Epithelial cell of prostate (primary cell): ENCODE measurements at places on chromosomes 2 and 18.
A peak's percentile ranks its signal among the peaks of the same experiment; 100 is the strongest.

DNA sequence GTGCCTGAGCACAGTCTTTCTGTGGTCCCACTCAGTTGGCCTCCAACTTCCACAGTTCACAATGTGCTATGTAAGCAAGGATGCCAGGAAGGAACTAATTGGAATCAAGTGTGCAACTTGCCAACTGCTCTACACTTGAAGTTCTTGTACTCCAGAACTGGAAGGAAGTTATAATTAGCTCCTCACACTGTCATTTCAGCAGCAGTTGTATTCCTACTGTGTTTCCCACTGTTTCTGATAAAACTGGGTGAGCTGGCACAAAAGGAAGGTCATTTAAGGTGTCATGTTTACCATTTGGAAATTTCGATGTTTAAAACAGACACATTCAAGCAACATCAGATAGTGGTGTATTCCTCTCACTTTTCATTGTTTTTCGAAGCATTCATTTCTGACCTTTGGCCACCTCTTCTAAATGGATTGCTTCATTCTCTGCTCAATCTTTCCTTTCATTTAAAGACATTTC is 84.2 kb downstream of the ANTXR1 start:
- DNase-seq: no peak

DNA sequence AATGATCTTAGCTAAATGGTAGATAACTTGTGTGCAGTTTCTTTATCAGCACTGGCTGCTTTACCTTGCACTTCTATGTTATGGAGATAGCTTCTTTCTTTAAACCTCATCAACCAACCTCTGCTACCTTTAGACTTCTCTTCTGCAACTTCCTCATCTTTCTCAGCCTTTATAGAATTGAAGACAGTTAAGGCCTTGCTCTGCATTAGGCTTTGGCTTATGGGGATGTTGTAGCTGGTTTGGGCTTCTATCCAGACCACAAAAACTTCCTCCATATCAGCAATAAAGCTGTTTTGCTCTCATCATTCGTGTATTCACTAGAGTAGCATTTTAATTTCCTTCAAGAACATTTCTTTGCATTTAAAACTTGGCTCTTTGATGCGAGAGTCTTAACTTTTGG is 123.7 kb downstream of the PIK3C3 start:
- no peak for DNase-seq

- no peak for DNase-seq
These were observed 36.8 kb downstream of the ADAM23 start for GRCh38 chr2:206480161-206480560.

- DNase-seq: no peak
These were observed 10.0 kb downstream of the MRPL33 start for GRCh38 chr2:27781496-27781895.

GRCh38 chr18:3544537-3544936 is 94.6 kb downstream of the TGIF1 start:
- no peak for DNase-seq

DNA sequence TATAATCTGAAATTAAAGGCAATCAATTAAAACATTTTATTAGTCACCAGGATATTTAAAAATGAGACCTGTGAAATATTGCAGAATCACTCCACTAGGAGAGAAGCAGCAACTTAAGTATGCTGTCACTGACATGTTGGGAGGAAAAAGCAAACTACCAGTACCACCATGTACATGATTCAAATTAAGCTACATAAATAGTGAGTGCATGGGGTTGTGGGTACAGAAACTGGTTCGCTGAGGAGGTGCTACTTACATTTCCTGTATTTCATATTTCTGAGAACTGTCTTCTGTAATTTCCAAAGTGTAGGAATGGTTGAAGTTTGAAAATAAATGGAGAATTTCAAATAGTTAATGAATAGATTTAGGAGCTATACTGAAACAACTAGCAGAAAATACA is 7.9 kb upstream of the NR4A2 start:
- DNase-seq: no peak

- no peak for DNase-seq
These were observed 11.1 kb downstream of the SCN3A start for GRCh38 chr2:165192729-165193128.

DNA sequence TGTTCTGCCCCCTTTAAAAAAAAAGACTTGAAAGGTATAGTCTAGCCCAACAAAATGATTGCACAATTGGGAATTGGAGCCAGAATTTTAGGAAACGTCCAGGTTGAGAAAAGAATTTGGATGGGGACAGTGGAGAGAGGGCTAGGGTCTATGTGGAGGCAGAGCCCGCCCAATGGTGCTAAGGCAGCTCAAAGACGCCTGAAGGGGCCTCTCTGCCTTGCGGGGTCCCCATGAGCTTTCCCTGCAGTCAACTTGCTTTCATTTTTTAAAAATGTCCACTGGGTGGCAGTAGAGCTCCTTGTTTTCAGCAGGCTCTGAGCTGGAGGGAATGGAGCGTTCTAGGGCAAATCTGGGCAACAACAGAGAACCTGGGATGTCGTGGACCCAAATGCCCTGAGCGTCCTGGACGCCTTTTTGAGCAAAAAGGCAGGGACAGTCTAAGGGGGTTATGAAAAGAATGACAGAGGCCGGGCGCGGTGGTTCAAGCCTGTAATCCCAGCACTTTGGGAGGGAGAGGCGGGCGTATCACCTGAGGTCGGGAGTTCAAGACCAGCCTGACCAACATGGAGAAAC is 40.2 kb upstream of the ITM2C start:
- DNase-seq: peak; percentile 10

GRCh38 chr2:142872882-142873724 is 4.4 kb upstream of the KYNU start:
- peak; percentile 77 for DNase-seq

DNA sequence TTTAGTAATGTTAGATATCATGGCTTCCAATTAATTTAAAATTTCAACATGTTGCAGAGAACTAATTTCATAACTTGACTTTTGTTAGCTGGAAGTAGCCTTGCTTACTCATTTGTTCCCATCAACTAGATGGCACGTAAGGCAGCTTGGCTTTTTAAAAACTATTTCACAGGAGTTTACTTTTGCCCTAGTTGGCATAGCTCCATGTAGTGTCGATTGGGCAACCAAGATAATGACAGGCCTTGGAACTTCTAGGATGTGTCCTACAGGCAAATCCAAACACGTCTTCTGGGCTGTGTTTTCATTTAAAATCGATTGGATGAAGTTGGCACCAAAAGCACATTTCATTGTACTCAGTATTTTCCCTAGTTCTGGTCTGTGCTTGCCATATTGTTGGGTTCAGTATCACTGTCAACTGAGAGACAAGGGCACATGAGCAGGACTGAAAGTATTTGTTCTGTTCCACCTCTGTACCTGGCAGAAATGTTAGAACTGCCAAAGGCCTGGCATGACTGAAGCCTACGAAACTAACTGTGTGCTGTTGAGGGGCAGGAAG is 29.4 kb downstream of the HADHB start:
- DNase-seq: peak; percentile 98
